ENCODE measurements at places on chromosomes 6 and 20.

- no peak for DNase-seq
Measured at GRCh38 chr20:22430154-22430745, 154.1 kb downstream of the FOXA2 start.

- DNase-seq, result no peak
Measured at GRCh38 chr6:138001750-138002349, 105.4 kb downstream of the PERP start.

DNA sequence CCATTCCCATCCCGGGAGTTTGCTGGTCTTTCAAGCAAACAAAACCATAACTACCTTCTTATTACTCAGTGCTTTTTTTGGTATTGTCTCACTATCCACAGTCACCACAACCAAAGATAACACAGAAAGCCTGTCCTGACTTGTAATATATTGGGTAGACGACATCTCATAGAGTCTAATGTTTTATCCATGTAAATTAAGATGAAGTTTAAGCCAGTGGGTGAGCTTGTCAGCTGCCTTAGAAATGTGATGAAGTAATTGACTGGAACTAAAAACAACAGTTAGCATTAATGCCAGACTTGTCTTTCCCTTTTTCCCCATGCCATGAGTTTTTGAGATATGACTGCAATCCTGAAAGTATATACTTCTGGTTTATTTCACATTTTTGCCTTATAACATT is 282.7 kb upstream of the PRDM1 start:
- no peak for DNase-seq

- DNase-seq, result no peak
Measured at GRCh38 chr6:154815938-154816820, 83.0 kb downstream of the SCAF8 start.

DNA sequence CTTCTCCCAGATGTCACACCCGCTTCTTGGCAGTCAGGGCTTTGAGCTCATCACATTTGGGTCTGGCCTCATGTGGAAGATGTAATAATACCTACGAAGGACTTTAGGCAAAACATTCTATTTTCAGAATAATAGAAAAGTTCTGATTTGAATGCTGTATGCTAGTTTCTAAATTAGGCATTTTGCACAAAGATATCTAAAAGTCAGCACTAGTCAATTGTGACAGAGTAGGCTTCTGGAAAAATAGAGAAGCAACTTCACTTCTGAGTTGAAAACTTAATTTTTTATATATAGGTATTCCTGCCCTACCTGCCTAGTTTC is 38.3 kb upstream of the CD2AP start:
- DNase-seq, result no peak

GRCh38 chr6:104638841-104639290 is 220.9 kb downstream of the HACE1 start:
- peak; percentile 4 for DNase-seq

GRCh38 chr6:6859722-6860121 is 248.0 kb upstream of the RREB1 start:
- no peak for DNase-seq

DNA sequence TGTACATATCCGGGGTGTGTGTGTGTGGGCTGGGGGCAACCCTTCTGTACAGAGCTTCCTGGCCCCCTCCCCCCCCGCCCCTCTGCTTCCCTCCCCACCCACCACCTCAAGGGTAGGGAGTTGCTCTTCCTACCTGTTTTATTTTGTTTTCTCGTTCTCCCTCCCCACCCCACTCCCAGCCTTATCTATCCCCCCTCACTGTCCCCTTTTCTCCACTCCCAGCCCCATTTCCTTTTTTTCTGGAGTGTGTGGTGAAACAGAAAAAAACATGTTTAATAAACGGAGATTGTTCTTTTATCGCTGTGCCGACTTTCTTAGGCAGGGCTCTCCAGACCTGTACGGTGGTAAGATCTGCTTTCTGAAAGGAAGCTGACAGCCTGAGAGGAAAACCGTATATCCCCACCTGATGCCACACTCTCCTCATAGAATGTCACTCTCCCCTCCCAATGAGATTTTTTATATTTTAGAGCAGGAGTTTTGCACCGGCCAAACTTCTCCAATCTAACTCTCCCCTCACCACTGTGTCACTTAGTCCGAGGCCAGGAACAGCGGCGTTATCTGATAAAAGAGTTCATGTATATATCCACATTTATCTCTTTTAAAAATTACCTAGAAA is 875 bp upstream of the ZBTB9 start:
- DNase-seq, result no peak

DNA sequence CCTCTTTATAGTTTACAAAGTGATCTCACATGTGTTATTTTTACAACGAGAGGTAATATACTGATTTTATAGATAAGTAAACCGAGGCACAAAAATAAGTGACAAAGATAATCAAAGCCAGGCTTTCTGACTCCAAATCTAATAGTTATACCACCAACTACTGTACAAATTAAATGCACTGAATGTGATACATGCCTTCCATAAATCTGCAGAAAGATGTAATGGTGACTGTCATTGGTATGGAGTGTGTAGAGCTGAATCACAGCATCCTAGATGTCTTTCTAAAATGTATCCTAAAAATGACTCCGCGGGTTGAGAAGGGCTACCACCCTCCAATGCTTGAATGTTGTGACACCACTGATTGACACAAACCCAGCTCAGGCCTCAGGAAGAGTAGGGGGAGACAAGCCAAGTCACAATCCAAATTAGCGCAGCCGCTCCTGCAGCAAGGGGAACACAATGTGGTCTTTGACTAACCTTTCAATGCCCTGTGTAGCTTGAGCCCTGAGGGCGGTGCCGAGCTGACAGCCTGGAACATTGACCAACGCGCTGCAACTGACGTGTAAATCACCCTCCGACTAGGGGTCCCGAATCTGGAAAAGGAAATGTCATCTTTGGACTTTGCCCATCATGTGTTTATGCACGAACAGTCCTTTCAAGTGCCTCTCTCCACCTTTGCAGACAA is 136.8 kb downstream of the OLIG3 start:
- no peak for DNase-seq

- no peak for DNase-seq
Measured at GRCh38 chr6:83117802-83118201, 50.3 kb downstream of the DOP1A start.

DNA sequence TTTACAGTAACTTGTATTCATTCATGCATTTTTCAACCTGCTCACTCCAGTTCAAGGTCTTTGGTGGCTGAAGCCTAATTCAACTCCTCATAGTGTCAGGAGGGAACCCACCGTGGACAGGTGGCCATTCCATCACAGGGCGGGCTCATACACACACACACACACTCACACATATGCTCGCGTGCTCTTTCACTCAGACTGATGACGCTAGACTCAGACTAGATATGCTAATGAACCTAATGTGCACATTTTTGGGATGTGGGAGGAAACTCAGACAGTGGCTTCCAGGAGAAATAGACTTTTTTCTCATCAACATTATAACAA is 56.7 kb downstream of the TRIM27 start:
- DNase-seq, result no peak

DNA sequence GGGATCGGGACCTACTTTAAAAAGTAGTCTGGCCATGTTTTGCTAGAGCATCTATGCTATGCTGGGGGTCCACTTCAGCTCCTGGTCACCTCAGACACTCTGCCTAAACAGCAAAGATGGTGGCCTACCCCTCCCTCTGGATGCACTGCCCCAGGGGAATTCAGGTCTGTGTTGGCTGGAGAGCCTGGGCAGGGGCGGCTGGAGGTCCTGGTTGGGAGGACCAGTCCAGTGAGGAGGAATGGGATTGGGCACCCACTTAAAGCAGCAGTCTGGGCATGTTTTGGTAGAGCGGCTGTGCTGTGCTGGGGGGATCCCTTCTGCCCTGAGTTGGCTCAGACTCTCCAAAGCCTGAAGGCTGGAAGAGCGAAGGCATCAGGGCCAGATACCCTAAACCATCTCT is 23.2 kb upstream of the TCF21 start:
- no peak for DNase-seq

GRCh38 chr6:135310291-135310690 is 129.2 kb downstream of the MYB start:
- DNase-seq, result no peak

- DNase-seq, result no peak
Measured at GRCh38 chr20:5150226-5151076, 23.6 kb downstream of the CDS2 start.

GRCh38 chr6:81969011-81969410 is 216.5 kb upstream of the TENT5A start:
- DNase-seq, result no peak

DNA sequence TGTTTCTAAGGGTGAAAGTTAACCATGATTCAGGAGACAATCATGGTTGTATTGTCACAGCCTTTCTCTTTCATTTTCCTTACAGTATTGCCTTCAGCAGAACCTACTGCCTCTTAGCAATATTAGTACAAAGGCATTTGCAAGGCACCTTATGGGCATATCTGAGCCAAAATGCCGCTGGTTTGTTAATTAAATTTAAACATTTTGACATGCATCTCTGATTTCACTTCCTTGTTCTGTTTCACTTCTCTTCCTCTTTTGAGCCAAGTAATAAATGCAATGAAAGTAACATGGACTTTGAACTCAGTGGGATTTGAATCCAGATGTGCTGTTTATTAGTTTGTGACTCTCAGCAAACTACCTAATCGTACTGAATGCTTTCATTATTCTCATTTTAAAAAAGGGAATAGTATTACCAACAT is 467.4 kb upstream of the CITED2 start:
- peak; percentile 24 for DNase-seq

DNA sequence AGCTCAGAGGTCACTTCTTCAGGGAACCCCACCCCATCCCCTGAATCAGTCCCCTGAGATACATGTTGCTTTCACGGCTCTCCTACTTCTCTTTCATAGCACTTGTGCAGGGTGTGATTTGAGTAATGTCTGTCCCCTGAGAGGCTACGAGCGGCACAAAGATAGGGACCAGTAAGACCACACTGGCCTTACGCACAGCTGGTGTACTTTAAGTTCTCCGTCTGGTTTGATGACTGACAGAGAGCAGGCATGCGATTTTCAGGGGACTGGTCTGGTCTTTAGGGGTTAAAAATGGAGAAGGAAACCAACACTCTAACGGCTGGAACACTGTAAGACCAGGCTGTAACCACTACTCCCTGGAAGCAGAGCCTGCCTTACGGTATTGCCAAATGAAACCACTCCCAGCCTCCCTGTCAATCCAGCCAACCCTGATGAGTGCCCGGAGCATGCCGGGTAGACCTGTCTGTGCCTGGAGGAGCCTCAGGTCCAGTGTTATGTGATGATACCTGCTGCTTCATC is 47.1 kb downstream of the ELMO2 start:
- no peak for DNase-seq

DNA sequence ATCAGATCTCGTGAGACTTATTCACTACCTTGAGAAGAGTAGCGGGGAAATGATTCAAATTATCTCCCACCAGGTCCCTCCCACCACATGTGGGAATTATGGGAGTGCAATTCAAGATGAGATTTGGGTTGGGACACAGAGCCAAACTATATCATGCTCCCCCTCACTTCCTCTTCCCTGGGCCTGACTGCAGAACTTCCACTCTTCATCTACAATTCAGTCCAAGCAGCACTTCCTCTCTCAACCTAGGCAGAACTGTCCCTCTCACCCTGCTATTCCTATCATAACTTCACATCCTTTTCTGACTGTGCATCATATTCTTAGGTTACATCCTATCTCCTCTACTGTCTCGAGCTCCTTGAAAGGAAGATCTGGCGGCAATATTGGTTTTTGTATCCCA is 184.0 kb upstream of the HDDC2 start:
- no peak for DNase-seq

- DNase-seq, result no peak
Measured at GRCh38 chr6:117456998-117457397, 25.5 kb upstream of the DCBLD1 start.

DNA sequence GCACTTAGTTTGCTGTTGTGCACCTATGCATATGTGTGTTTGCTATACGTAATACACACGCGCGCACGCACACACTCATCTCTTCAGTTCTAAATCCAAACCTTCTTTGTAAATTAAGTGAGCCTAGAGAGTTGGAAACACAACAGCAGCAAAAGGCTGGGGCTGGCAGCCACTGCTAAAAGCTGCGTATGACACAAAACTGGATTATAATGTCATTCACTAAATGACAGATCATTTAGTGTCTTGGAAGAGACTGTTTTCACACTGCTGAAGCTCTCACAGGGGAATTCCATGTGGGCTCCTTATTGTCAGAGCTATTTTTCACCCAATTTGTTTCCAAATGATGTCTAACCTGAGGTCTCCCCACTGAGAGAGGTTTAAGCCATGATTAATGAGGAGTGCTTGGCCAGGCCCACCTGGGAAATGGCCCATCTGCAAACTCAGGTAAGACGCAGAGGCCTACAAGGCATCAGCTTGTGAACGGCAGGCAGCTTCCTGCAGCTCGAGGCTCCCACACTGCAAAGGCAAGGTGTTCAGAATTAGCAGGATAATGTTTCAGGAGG is 94.2 kb downstream of the OLIG3 start:
- no peak for DNase-seq

DNA sequence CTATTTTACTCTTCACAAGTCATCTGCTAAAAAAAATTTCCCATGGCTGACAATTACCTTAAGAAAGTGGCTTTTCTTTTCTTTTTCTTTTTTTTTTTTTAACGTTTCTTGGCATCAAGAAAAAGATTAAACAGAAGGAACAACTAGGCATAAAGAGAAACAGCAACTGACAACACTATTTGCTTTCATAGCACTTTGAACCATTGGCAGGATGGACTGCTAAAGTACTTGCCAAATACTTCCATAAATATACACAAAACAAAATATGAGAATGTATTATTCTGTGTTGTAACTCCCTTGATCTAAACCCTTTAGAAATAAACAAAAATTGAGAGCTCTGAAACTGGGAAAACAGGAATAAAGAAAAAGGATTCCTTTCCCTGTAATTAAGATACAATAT is 20.0 kb upstream of the PLN start:
- no peak for DNase-seq

DNA sequence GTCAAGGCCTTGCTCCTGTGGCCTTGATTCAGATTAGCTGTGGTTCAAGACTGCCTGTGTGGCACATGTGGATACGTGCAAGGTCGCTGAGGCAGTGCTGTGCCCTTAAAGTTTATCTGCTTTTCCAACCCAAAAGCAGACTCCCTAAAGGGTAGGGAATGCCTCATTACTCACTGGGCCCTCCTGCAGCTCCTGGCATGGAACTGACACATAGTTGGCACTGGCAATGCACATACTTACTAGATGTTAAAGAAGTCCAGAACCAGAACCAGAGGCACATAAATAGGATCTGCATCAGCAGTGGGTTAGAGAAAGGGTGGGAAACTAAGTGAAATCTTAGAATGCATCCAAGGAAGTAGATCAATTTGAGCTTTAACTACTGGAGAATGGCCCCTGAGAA is 90.6 kb upstream of the MLN start:
- no peak for DNase-seq

DNA sequence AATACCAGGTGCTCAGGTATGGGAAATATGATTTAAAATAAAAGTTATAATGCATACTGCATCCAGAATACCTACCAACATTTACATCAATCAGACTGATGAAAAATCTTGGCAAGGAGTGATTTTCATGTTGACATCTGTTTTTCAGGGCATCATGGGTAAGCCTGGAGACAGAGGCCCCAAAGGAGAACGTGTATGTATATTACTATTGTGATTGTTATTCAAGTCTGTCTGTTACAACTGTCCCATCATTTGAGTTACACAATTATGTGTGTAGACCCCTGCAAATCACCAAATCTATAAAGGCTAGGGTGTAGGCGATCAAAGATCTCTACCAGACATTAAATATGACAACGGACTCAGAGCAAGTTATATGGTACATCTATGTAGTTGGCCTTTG is 118.2 kb downstream of the COL9A1 start:
- DNase-seq, result no peak

All from SIG-M5 (cell line).